ENCODE measurements at places on chromosomes 12 and 14.

- no peak for DNase-seq
Observed at GRCh38 chr14:33120341-33120740, 181.7 kb downstream of the NPAS3 start.

- DNase-seq: no peak
Observed at GRCh38 chr12:13851828-13852227, 129.6 kb downstream of the GRIN2B start.

DNA sequence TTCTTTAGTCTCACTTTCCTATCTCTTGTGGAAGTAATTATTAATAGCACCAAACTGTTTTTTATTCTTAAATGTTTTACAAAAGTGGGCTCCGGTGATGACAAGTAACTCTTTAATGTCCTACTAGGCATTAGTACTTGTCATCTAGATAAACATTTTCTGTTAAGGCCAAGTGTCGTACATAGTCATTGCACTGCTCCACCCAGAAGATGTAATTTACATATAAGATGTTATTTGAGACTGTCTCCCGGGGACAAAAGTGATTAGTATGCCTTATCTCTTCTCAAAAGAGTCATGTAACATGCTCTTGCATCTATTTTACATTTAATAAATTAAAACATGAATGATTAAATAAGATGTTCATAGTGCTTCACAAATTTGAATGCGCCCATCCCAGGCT lies 88.4 kb downstream of the FLRT2 start:
- DNase-seq: no peak

GRCh38 chr12:109864916-109865315 lies 15.4 kb downstream of the GLTP start:
- no peak for DNase-seq

GRCh38 chr14:29529418-29529817 lies 398.2 kb downstream of the PRKD1 start:
- no peak for DNase-seq

GRCh38 chr14:65045006-65045405 lies 57.3 kb downstream of the MAX start:
- peak; percentile 20 for DNase-seq

DNA sequence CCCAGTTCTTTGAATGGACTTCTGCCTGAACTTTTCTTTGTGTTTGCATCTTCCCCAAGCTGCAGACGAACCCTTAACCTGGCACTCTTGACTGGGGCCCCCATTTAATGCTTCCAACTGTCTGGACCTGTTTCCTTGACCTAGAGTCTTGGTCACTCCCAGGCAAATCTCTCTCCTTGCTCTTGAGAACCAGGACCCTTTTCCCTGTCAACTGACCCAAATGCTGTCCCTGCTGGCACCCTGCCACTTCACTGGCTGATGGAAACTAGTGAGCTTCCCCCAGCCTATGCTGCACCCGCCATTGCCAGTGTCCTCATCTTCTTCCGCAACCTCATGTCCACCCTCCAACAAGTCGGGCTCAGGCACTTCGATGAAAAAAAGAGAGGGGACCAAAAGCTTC lies 79.5 kb downstream of the PRIMA1 start:
- DNase-seq: no peak

All from HL-60 (cell line).